Activated T-helper 2 cell treated with anti-CD3 and anti-CD28 coated beads, Interferon-gamma antibody, Interleukin-2, Interleukin-4, amounts not matched to agents 10 μg/mL and 5 μg/mL and 100 μg/mL, durations not matched to agents 14 hours and 24 hours and 36 hours (primary cell): ENCODE measurements at places on chromosomes 6 and 20.
A peak's percentile ranks its signal among the peaks of the same experiment; 100 is the strongest.

GRCh38 chr20:41998539-41999341, 380.6 kb upstream of the CHD6 start:
- no peak for DNase-seq

GRCh38 chr6:2247664-2248063, 2.3 kb upstream of the GMDS start:
- DNase-seq = no peak

DNA sequence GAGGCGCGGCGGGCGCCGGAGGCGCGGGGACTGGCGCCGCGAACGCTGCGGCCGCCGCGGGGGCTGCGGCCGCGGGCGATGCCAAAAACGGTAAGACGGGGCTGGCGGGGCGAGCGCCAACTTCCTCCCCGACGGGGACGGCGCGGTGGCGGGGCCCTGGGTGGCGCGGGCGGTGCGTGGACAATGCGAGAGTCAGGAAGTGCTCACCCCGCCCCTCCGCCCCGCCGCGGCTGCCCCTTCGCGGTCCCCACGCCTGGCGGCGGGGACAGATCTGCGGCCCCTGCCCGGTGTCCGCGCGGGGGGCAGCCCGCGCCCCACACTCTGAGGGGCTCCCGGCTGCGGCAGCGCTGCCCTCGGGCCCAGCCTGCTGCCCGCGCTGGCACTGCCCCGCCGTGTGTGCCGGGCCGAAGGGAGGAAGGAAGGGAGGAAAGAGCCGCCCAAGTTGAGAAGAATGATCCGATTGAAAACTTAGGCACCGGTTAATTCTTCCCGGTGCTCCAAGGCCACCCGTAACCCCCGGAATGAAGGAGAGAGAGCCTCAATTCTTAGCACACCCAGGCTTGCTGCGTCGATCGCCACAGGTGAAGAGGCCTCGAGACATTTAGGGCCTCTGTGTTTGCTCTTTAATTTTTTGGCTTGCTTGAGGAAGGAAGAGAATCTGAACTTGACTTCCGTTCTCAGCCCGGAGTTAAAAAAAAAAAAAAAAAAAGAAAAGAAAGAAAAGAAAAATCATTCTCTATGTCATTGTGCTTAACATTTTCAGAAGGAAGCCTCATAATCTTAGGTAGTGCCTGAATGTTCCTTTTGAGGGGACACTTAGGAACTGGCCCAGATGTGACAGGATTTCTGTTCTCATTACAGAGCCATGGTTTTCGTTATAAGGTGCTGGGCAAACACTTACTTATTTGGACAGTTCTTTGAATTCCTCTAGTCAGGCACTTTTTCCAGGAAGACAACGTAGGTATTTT, 982 bp downstream of the HECA start:
- peak; percentile 58 for DNase-seq

DNA sequence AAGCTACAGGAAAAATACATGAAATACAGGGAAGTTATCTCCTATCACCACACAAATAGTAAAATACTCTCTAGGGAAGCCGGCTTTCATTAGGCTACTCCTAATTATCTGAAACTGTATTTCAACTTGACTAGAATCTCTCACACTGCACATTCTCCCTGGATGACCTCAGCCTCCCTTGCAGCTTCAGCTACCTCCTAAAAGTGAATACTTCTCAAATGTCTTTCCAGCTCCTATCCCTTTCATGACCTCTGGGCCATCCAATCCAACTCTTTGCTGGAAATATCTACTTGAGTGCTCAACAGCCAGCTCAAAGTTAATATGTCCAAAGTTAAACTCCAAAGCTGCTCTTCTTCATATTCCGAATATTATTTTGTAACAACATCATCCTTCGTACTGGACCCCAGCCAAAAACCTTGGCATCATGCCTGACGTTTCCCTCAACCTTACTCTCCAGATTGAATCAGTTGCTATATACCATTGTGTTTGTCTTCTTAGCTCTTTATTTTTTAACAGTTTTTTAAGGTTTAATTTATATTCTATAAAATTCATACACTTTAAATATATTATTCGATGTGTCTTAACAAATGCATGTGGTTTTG, 29.4 kb upstream of the KIF6 start:
- no peak for DNase-seq

DNA sequence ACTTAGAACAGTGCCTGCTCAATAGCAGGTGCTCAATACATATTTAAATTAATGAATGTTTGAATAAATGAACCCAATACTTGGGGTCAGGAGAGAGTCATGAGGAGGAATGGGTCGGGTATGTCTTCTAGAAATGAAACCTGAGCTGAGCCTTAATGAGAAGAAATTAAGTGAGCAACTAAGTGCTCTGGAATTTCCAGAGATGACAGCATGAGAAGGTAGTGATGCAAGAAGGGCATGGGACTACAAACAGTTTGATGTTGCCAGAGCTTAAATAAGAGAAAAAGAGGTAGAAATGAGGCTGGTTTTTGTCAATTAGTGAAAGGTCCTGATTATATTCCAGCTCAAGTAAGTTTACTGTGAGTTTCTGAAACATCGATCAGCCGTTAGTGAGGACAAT, 82.9 kb downstream of the PDE10A start:
- DNase-seq = no peak

DNA sequence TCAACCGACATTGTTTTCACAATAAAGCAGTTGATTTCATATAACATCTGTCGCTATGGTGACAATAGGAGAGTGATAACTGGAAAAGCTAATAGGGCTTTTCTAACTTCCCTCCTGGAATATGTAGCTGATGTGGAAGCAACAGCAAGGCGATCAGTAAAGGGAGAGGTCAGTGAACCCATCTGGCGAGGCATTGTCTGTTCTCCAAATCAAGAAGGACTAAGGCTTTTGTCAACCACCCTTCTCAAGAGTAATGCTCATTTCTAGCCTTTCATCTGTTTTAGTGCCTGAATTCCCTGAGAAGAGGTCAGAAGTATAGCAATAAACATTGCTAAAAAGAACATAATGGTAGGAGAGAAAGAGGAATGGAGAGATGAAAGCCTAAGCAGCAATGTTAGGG, 201.3 kb downstream of the AKAP7 start:
- no peak for DNase-seq

DNA sequence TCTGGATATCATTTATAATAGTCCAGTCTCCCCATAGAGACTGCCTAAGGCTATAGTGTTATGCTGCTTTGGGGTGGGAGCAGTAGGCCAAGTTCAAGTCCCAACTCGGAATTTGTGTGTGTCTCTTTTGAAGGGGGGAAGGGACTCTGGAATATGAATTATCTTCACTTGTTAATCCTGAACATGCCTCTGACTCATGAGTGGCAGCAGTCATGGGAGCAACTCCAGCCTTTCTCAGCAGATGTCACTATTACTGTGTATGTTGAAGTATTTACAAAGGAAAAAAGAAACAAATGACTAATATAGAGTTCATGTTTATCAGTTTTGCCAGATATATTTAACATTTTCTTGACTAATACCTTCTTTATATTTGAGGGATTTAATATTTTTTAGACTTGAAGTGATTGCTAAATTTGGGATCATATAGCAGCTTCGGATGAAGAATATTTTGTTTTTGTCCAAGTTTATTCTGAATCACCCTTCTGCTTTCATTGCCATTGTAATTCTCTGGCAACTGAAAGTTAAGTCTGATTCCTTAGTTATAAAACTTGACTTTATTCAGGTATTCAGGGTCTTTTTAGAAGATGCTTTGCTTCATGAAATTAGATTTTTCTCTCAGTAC, 23.4 kb downstream of the FAM217A start:
- no peak for DNase-seq

- DNase-seq = no peak
These were observed 164.9 kb upstream of the RREB1 start for GRCh38 chr6:6942831-6943230.

- no peak for DNase-seq
These were observed 45.2 kb downstream of the CDC5L start for GRCh38 chr6:44432726-44433125.

- DNase-seq = no peak
These were observed 659.7 kb downstream of the KIF16B start for GRCh38 chr20:15913391-15914025.

- no peak for DNase-seq
These were observed 63.5 kb downstream of the CNKSR3 start for GRCh38 chr6:154446984-154447383.

- no peak for DNase-seq
These were observed 2.2 kb upstream of the NNAT start for GRCh38 chr20:37518606-37519507.

DNA sequence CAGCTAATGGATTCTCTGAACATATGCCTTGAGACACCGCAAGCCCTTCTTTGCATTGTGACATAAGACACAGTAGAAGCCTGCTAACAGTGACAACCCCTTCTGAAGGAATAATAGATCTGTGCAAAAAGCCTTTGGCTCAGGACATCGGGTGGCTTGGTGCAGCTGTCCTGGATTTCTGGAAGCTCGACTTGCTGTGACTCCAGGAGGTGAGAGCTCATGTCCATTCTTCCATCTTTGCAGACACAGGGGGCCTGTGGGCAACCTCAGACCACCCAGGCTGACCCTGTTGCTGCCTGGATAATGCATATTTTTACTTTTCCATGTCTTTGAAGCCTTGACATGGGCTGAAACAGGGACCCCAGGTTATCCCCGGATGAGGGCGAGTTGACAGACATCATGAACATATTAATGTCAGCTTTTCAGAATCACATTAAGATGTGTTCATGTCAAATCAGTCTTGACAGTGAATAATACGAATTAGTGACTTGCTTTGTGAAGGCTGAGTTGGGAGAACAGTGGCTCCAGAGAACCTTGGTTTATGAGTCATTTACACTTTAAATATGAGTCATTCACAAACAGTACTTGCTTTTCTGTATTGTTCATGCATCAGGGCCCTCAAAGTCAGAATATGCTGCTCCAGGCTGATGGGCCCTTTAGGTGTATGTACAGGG, 66.8 kb upstream of the IYD start:
- no peak for DNase-seq

GRCh38 chr6:154907291-154907690, 87.8 kb upstream of the TIAM2 start:
- no peak for DNase-seq

- DNase-seq = no peak
These were observed 15.9 kb downstream of the PNPLA1 start for GRCh38 chr6:36285797-36286196.

DNA sequence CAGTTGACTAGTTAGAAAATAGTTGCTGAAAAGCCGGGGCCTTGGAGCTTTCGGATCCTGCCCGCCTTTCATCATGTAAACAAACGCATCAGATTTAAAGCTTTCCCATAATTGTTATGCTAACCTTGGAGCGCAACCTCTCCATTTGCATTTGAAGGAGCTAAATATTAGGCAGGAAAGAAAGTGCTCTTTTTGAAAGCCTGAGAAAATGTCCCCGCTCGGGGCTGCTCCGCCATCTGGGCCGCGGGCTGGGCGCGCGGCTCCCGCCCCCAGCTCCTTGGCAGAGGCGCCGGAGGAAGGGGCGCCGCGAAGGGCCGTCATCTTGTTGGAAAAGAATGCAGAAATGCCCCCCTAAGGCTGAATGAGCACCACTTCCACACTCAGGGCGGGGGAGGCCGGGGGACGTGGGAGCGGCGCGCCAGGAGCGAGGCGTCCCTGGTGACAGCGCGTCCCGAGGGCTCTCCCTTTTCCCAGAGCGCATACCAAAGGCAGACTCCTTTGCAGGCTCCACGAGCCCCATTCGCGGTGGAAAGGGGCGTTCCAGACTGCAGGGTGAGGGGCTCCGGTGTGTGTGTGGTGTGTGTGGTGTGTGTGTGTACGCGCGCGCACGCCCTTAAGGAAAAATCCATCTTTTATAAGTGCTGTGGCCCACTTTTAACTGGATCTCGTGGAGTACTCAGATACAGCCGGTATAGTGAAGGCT, 145.6 kb upstream of the ID4 start:
- no peak for DNase-seq

- DNase-seq = no peak
These were observed at the start of gene LKAAEAR1 for GRCh38 chr20:64083804-64084684. LKAAEAR1 (minus strand) TSS chr20:64084398; CDS start chr20:64084219, 179 bp downstream.

GRCh38 chr6:100455230-100456124, 9.2 kb downstream of the SIM1 start:
- no peak for DNase-seq

- no peak for DNase-seq
These were observed 40.3 kb upstream of the C20orf144 start for GRCh38 chr20:33621717-33622400.

GRCh38 chr6:123091896-123092271, 95.8 kb downstream of the CLVS2 start:
- DNase-seq = no peak

DNA sequence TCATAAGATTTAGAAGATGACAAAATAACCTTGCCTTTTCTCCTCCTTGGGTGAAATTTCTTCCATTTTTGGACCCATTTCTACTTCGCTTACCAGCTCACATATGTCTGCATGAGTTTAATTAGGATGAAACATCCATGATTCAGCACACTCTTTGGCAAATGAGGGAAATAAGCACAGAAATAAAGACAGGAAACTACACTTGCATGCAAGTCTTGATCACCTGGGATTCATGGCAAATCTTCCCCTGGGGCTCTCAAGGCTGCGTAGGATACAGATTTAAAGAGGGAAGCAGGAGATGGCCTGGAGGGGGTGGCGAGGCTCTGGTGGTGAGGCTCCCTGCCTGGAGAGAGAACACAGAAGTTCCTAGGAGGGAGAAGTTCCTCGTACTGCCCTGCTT, 147.8 kb downstream of the EDN3 start:
- DNase-seq = no peak

GRCh38 chr20:14963262-14963663, 625.9 kb upstream of the FLRT3 start:
- DNase-seq = no peak

- no peak for DNase-seq
These were observed 23.6 kb downstream of the CYP39A1 start for GRCh38 chr6:46628976-46629375.

GRCh38 chr6:13769655-13770053, 44.7 kb downstream of the MCUR1 start:
- DNase-seq = no peak

GRCh38 chr6:138378463-138378862, 758 bp downstream of the SMIM28 start:
- no peak for DNase-seq

GRCh38 chr20:37111926-37112455, 16.2 kb upstream of the RBL1 start:
- no peak for DNase-seq

GRCh38 chr6:110971468-110971867, 10.4 kb upstream of the RPF2 start:
- no peak for DNase-seq

DNA sequence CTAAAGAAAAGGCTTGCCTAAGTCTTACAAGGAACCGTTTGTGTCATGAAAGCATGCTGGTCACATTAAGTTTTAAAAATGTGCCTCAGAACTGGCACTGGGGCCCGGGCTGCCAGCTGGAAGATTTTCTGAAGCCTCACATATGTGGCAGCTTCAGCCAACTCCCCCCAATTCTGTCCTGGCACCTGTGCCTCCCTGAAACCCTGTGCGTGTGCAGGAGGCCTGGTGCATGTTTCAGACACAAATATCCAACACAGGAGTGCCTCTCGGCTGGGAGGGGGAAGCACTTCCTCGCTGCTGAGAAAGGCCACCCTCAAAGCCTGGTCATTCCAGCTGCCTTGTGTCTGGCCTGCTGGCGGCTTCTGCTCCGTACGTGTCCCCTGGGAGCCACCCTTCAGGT, 188.5 kb upstream of the SNX9 start:
- DNase-seq = no peak
